ENCODE measurements at places on chromosomes 2 and 18. TPM values are rescaled to one million over a fixed set of nuclear protein-coding genes. Genes with fewer than 3 reads are reported as not detected.

Gene IL36RN
- not detected for total RNA-seq

- DNase-seq, result peak; percentile 98
- peak overlapping the region; percentile 92 for H3K27ac ChIP-seq
- H3K4me1 ChIP-seq, result peaks cover 47% of the 10 kb centered on the region
- H3K4me3 ChIP-seq, result peak overlapping the region; percentile 1
These were observed 47.4 kb downstream of the LRRFIP1 start for GRCh38 chr2:237674731-237675276.

Gene ANKRD30BL
- not detected for total RNA-seq

- no peak for DNase-seq
- no peak overlapping the region for H3K4me3 ChIP-seq
These were observed 121.6 kb downstream of the SP100 start for GRCh38 chr2:230537531-230537976.

Gene STEAP3
- total RNA-seq, result 0.32 TPM

GRCh38 chr2:239946864-239947728 is 78.0 kb downstream of the NDUFA10 start:
- no peak for DNase-seq
- peaks cover 19% of the 10 kb centered on the region for H3K4me1 ChIP-seq
- H3K4me3 ChIP-seq, result no peak overlapping the region
- no peak overlapping the region for H3K27ac ChIP-seq
- H3K27me3 ChIP-seq, result no peaks in the 10 kb centered on the region

DNA sequence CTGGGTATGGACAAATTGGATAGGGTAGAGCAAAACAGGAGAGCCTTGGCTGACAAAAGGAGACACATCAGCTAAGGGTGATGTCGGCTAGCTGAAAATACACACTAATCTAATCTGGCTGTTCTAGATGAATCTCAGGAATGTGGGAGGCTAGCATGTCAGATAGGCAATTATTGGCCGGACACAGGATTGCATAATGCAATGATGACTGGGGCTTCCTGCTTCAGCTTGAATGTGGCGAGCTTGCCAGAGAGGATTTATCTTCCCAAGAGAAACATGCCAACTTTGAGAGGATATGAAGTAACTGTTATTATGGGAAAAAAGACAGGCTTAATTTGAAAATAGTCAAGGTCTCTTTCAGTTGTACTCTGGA is 102.4 kb downstream of the TRIB2 start:
- peaks cover 54% of the 10 kb centered on the region for H3K4me1 ChIP-seq
- H3K27me3 ChIP-seq, result no peaks in the 10 kb centered on the region
- H3K27ac ChIP-seq, result no peak overlapping the region
- H3K4me3 ChIP-seq, result no peak overlapping the region
- no peaks in the 10 kb centered on the region for H3K36me3 ChIP-seq
- no peak for DNase-seq

Gene CD28
- 203 TPM for total RNA-seq

Gene MC2R
- total RNA-seq, result not detected

Gene PLCD4
- 0.26 TPM for total RNA-seq

GRCh38 chr2:105179469-105180372 is 61.8 kb upstream of the GPR45 start:
- no peak overlapping the region for H3K4me3 ChIP-seq
- no peaks in the 10 kb centered on the region for H3K4me1 ChIP-seq
- no peaks in the 10 kb centered on the region for H3K36me3 ChIP-seq
- DNase-seq, result no peak

GRCh38 chr18:37578886-37579513 is 13.4 kb upstream of the CELF4 start:
- no peaks in the 10 kb centered on the region for H3K27me3 ChIP-seq
- H3K27ac ChIP-seq, result no peak overlapping the region
- no peak overlapping the region for H3K4me3 ChIP-seq
- no peaks in the 10 kb centered on the region for H3K36me3 ChIP-seq
- no peaks in the 10 kb centered on the region for H3K4me1 ChIP-seq

Gene SLC38A11
- not detected for total RNA-seq

Gene NEUROD1
- not detected for total RNA-seq

GRCh38 chr18:75612456-75612855 is 185.0 kb upstream of the SMIM21 start:
- no peaks in the 10 kb centered on the region for H3K27me3 ChIP-seq
- no peak for DNase-seq
- H3K4me3 ChIP-seq, result no peak overlapping the region
- H3K27ac ChIP-seq, result no peak overlapping the region

Gene TTR
- total RNA-seq, result not detected

GRCh38 chr2:201699416-201699815 is 972 bp upstream of the MPP4 start:
- DNase-seq, result no peak
- no peak overlapping the region for H3K27ac ChIP-seq
- peaks cover 5% of the 10 kb centered on the region for H3K36me3 ChIP-seq
- H3K4me1 ChIP-seq, result no peaks in the 10 kb centered on the region
- H3K4me3 ChIP-seq, result no peak overlapping the region
- no peaks in the 10 kb centered on the region for H3K27me3 ChIP-seq

Gene NCKAP5
- total RNA-seq, result not detected

Gene RFTN2
- total RNA-seq, result not detected

DNA sequence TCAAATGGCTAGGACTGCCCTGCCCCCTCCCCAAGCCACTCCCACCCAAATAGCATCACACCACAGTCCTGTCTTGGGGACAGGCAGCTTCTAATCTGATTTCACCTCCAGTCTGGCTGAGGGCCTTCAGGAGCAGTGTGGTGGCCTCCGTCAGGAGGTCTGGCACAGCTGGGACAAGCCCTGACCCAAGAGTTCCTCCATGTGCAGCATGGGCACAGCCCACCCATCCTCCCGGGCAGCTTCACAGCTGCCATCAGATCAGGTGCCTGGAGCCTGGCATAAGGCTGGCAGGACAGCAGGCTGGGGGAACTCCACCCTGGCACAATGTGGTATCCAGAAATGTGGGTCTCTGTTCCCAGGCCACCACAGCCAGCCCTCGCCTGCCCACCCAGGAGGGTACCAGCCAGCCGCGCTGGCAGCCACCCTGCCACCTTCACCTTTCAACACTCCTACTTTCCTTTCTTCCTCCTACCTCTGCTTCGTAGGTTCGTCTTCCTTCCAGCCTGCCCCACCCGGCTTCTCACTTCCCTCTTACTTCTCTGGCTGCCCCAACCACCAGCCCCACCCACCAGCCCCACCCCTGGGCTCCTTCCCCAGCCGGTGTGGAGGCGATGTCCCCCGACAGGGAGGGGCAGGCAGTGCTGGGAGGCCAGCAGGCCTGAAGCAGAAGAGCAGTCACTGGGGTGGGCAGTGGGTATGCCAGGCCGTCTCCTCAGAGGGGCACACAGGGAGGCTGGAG is at the start of gene CAPG:
Gene CAPG (minus strand): TSS at position 522 of the 739 bp plus-strand sequence. CDS start 8,221 bp downstream, outside the sequence.
- H3K4me1 ChIP-seq, result peaks cover 62% of the 10 kb centered on the region
- no peaks in the 10 kb centered on the region for H3K27me3 ChIP-seq
- no peak for DNase-seq
- H3K4me3 ChIP-seq, result peak within 1 kb of the TSS; percentile 58
- no peaks in the 10 kb centered on the region for H3K36me3 ChIP-seq
- peak within 1 kb of the TSS; percentile 55 for H3K27ac ChIP-seq

DNA sequence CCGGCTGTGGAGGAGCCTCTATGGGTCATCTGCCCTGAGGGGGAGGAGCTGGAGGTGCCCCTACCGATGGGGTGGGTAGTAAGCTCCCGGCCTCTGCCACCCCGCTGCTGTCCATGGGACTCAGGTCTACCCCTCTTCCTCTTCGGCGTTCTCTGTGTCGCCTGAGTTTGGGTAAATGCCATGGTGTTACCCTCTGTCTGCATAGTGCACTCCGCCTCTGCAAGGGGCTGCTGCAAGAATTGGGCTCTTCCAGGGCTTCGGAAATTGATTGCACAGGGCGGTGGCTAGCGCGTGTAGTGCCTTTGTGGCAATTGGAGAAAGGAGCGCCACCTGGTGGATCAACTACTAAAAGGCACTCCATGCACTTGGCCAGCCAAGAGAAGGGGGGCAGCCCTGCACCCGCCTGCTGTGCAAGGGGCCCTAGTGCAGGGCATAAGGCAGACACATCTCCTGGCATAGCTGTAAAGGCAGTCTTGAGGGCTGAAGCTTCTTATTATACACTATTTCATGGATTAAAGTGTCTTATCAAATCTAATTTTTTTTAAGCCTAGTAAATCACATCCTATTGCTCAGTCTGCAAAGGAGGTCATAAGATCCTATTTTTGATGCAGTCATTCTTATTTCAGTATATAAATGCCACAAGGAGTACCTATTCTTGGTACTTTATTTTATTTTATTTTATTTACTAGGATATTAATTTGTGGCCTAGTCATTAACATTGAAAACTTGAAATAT is 308.9 kb downstream of the PDE11A start:
- H3K4me3 ChIP-seq, result no peak overlapping the region
- H3K27me3 ChIP-seq, result peaks cover 6% of the 10 kb centered on the region
- H3K36me3 ChIP-seq, result no peaks in the 10 kb centered on the region
- peak; percentile 60 for DNase-seq

Gene ARHGAP15
- 218 TPM for total RNA-seq

DNA sequence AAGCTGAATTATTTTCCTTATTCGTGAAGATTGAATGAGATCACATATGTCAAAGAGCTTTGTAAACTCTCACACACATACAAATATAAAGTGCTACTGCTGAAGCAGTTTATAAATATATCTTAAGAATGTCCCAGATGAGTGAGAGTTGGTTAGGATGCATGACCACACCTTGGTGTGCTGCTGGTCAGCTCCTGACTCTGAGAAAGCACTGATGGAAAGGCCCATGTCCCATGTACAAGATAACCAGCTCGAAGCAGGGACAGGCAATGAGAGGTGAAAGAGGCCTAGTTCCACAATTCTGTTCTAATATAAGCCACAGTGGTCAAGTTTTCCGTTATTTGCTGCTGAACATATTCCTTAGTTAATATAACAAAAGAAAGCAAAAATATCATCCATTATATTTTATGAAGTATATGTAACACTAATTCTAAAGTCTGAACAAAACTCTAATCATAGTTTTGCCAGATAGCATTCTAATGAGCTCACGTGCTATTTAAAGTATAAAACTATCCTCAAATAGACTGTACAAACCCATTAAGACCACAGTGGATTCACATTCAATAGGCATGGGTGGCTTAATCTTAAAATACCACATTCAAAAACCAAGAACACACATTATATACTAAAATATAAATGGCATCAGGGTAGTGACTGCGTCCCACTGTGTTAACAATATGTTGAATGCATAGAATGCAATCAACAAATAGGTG is 49.1 kb downstream of the CHMP3 start:
- DNase-seq, result no peak
- no peak overlapping the region for H3K4me3 ChIP-seq
- no peaks in the 10 kb centered on the region for H3K4me1 ChIP-seq
- H3K36me3 ChIP-seq, result peaks cover 8% of the 10 kb centered on the region
